CD4-positive, alpha-beta T cell treated with Interleukin-17A for 1 hour (primary cell): ENCODE measurements at places on chromosomes 3 and 15.
A peak's percentile ranks its signal among the peaks of the same experiment; 100 is the strongest.

- no peak for DNase-seq
These were observed 167.3 kb downstream of the XXYLT1 start for GRCh38 chr3:195103623-195104022.

DNA sequence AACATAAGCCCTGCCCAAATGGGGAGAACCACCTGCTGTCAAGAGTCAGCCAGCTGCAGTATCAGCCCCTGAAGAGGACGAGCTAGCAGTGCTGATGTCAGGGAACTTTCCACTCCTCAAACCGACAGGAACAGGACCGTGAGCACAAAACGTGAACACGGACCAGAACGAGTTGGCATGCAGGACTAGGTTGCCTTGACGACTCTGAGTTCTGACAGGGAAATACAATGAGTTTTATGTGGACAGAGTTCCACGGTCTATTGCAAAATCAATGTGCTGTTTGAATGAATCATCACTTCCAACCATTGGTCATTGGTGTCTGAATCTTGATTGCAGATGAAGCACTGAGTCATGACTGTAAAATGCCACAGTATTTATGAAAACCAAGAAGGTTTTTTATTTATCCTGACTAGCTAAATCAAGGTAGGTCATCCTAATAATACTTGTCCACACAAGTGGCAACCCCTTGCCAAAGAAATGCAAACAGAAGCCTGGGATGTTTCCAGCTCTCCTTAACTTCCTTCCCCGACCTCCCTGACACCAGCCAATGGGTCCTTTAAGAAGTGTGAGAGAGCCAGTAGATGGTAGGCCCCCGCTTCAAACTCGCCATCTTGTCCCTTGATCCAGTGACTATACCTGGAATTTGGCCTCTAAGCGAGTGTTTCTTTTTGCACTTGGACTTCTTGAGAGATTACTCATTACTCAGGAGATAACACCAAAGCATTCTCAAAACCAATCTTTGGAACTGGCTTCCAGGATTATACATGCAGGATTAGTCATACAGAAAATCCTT, 119.6 kb downstream of the ASB7 start:
- DNase-seq, result no peak

DNA sequence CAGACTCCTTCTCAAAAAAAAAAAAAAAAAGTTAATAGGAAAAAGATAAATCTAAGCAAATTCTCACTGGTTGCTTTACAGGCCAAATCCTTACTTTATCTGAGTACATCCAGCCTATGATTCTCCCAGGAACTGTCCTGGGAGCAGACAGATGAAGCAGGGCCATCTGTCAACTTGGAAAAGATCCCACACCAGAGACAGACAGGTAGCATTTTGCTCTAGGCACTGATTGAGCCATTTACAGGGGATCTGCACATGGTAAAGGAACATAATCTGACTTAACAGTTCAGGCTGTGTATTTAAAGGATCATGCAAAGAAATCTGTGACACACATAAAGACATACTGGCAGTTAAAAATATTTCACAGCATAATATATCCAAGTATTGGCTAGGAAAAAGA, 1006.5 kb downstream of the TBL1XR1 start:
- DNase-seq, result no peak

DNA sequence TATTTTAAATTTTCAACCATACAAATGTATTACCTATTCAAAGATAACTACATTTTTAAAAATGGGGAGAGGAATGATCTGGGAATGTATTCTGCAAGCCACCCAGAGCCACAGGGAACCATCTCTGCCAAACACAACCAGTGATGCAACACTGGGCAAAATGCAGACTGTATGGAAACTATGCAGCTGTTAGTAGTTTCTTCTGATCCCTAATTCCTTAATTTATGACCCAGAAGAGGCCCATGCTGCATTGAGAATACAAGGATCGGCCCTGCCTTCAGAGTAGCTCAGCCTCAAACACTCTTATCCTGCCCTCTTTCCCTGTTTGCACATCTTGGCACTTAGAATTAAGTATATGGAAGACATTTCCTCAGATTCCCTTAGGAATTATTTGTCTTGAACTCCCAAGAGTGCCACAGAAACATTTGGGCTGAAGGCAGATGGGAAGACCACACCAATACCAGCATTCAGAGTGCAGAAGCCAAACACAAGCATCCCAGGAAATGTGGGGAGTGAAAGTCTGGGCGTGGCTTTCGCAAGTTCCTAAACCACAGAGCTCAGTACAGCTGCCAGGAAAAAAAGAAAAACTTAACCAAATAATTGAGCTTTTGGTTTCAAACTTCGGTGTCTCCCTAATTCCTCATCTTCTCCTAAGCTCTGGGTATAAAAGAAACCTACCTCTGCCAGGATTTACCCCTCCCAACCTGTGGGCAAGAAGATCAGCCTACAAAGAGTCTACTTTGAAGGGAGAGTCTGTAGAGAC, 5.3 kb downstream of the SNUPN start:
- no peak for DNase-seq

DNA sequence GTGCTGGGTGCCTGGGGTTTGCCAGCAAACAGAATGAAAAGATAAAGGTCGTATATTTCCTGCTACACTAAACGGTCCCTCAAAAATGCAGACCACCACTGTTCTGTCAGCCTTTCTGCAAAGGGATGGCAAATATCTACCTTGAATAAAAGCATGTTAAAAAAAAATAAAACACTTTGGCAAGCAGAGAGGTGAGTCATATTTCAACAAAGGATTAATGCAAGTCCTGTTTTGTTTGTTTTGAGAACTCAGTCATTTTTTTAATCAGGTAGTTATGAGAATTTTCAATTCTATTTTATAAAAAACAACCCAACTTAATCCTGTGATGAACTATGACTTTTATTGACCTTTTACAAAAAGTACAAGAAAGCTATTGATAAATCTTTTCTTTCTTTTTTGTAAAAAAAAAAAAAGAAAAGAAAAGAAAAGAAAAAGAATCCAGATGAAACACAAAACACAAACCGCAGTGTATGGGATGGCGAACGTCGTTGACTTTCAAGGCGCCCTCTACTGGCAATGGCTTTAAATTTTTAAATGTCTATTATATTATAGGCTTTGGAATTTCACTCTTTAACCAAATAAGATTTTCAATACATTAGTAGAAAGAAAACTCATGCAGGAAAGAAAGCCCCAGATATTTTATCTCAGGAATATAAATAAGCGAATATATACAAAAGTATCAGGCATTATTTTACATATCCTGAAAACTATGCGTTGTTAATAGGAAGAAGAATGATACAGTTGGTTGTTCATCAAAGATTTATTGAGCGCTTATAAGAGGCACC, 87.8 kb downstream of the NCEH1 start:
- peak; percentile 55 for DNase-seq
